ENCODE measurements at places on chromosomes 3 and 15.

GRCh38 chr15:52498706-52499105 lies 30.0 kb downstream of the MYO5A start:
- peak; percentile 13 for DNase-seq

- no peak for DNase-seq
Observed at GRCh38 chr15:62931650-62932049, 110.9 kb upstream of the TPM1 start.

- no peak for DNase-seq
Observed at GRCh38 chr15:39631357-39631756, 50.5 kb downstream of the THBS1 start.

GRCh38 chr3:4776399-4776979 lies 202.7 kb upstream of the BHLHE40 start:
- DNase-seq = no peak
